ENCODE measurements at places on chromosomes 2 and 18.

DNA sequence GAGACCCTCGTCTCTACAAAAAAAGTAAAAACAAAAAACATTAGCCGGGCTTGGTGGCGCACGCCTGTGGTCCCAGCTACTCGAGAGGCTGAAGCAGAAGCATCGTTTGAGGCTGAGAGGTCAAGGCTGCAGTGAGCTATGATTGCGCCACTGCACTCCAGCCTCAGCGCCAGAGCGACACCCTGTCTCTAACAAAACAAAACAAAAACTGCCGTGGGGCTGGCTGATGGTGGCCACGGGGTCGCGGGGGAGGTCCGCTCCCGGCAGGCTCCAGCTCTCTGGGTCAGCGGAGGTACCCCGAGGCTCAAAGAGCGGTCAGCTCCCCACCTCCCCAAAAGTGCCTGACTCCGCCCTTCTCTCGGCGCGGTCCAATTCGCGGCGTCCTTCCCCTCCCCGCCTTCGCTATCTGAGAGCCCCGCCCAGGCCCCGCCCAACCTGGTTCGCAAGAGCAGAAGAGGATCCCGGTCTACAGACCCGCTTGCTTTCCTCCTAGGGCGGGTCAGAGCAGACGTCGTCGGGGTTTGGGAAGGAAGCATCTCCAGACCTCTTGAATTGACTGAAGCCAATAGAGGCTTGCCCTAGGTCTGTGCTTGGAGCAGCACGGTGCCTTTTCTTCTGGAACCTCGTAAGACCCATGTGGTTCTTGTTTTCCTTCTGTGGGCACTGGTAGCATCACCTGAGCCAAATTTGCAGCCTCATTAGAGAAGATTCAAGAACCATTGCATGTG lies 7.8 kb downstream of the RAX start:
- peak; percentile 49 for DNase-seq

DNA sequence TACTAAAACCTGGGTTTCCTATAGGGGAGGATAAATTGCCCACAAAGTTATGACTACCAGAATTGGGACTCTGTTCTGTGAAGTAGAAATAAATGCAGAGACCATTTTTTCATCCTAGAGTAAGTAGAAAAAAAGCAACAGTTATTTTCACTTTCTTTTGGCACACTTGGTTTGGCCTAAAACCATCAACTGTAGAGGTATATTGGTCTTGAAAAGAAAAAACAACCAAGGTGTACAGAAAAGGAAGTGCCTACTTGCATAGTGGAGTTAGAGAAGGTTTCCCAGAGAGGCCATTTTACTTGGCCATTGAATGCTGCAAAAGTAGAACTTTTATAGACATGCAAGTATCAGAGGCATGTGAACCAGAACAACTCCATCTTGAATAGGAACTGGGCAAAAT lies 89.4 kb upstream of the TACR1 start:
- no peak for DNase-seq

- no peak for DNase-seq
These were observed 30.0 kb downstream of the ATOH8 start for GRCh38 chr2:85783796-85784195.

DNA sequence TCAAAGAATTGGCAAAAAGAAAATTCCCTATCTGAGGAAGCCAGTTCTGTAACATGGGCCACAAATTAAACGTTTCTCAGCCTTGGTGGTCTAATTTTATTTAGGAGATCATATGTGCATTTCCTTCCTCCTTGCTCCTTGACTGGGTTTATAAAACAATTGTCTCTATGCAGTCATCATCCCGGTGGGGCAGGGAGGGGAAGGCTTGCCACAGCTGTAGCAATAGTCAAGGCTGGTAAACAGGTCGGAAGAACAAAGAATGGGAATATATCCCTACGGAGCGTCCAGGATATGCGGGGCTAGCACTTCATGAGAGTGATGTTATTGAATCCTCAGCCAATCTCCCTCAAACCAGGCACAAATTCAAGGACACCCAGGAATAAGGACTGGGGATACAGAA lies 143.8 kb downstream of the RNF152 start:
- no peak for DNase-seq

- no peak for DNase-seq
These were observed 10.1 kb downstream of the ZEB2 start for GRCh38 chr2:144509879-144510221.
